Stimulated activated CD4-positive, alpha-beta T cell treated with anti-CD3 and anti-CD28 coated beads, Interleukin-15, amount 100 ng/mL, for 1 hour (primary cell): ENCODE measurements at places on chromosomes 2 and 18.
A peak's percentile ranks its signal among the peaks of the same experiment; 100 is the strongest.

DNA sequence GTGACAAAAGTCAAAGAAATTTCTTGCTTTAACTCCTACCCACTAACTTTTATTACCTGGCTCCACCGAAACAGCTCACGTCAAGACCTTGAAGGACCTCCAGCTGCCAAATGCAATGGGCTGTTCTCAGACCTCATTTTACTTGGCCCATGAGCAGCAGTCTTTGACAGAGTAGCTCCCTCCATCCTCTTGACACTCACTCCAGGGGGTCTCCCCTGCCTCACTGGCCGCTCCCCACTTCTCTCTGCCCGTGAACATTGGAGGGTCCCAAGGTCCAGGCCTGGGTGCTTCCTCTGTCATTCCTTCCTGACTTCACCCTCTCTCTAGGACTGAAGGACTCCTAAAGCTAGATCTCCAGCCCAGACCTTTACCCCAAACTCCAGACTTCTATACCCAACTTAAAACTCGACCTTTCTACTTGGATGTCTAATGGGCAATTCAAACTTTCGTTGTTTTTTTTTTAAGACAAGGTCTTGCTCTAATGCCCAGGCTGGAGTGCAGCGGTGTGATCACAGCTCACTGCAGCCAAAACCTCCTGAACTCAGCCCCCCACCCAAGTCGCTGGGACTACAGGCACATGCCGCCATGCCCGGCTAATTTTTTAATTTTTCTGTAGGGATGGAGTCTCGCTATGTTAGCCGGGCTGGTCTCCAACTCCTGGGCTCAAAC is 92.9 kb upstream of the ST3GAL5 start:
- no peak for DNase-seq

DNA sequence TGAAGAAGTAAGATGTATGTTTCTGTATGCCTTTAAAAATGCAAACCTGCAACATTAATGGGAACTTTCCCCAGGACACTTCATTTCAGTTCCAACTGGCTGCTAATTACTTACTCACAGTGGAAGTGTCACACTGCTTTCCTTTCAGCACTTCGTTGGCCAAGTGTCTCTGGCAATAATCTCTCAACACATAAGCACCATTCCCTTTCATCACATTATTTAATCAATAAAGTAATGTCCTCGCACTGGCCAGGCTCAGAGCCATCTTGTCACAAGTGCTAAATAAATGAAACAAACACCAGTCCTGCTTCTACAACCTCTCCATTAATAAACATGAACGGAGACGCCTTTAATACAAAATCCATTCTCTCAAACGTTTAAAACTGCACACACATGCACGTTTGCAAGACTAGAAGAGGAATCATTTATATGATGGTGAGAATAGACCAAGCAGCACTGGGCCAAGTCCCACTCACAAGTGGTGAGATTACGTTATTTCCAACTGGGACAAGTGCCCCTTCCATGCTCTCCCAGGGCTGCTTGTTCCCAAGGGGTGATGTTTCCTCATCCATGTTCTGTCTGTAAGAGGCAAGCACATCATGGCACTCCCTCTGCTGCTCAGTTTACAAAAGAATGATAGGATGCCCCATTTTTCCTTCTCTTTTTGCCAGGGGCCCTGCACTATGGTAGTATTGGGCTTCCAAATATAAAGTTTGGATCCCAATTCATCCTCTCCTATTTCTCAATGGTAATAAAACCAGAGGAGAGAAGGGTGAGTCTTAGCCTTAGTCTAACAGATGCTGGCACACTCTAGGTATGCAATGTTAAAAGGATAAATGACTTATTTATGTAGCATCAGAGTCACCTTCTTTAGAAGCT is 56.8 kb upstream of the ETAA1 start:
- no peak for DNase-seq

- DNase-seq: no peak
Observed at GRCh38 chr2:2050446-2050845, 280.6 kb downstream of the MYT1L start.

DNA sequence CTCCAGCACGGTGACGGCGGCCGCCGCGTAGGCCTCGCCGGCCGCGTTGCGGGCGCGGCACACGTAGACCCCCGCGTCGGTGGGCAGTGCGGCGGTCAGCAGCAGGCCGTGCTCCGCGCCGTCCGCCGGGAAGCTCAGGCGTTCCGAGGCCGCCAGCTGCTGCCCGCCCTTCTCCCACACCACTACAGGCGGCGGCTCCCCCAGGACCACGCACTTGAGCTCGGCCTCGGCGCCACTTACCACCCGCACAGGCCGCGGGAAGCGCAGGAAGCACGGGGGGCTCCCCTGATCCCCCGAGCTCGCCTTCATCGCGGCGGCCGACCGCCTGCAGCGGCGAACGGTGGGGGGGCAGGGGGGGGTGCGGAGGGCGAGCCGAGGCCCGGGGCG is 422 bp downstream of the OBSL1 start:
- DNase-seq: no peak

- DNase-seq: no peak
Observed at GRCh38 chr2:178160601-178161000, 33.7 kb upstream of the OSBPL6 start.

GRCh38 chr2:233117811-233118647 is 57.9 kb downstream of the INPP5D start:
- DNase-seq: no peak

DNA sequence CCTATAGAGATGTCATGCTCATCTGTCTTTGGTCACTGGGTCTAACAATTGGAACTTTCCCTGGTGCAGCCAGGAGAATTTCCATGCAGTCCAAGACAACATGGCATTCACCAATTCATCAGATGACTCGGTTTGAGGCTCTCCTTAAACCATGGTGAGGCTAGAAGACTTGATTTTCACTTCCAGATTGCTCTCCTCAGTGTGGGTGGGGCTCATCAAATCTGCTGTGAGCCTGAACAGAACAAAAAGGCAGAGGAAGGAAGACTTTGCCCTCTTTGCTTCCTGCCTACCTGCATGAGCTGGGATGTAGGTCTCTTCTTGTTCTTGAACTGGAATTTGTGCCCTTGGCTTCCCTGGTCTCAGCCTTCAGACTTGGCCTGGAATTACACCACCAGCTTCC is 203.4 kb upstream of the TRIB2 start:
- DNase-seq: no peak

DNA sequence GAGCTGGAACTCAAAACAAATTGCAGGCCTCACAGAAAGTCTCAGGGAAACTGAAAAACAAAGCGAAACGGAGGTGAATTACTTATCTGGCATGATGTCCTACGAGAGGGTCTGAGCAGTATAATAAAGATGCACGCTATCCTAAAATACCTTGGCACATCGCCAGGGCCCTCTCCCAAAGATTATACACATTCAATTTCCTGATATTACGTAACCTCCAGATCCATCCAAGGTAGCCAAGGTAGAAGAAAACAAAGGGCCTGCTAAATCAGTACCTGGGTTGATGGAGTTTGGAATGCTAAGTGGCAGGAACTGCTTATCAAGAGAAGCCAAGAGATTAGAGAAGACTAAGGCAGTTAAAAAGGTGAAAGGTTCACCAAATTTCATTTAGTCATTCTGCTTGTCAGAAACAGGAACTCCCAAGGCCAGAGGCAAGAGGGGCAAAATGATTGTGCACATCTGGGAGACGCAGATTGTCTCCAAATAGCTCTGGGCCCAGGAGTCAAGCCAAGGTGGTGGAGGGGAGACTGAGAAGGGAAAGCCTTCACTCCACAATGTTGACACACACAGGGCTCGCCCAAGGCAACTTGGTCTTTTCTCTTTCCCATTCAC is 236.8 kb upstream of the ATP5MC3 start:
- DNase-seq: no peak

DNA sequence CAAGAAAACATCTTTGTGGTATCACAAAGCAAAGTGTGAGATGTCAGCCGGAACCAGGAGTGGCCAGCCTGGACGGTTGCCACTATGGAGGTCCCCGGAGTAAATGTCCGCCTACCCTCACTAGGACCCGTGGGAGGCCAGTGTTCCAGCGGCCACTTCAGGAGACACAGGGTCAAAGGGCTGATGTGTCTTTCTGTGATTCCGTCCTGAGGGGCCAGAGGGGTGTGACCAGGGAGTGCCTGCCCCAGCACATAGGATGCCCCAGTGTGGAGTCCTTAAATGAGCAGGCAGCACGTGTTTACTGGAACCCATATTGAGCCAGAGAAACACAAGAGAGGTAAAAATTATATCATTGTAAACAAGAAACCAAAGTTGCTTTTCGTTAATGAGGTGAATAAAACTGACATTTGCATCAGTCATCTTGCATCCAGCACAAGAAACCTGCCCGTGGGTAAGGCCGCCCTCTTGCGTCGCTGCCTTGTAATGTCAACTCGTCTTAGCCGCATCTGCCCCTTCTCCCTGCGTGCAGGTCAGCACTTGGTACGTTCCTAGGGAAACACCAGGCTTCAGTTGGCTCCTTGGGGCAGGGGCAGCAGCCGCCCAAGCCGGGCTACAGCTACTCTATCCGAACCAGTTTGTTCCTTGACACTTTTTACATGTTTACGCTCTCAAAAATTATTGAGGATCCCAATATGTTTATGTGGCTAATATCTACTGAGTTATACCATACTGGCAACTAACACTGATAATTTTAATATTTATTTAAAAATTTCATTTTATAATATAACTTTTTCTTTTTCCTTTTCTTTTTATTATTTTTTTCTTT is 46.7 kb upstream of the LAPTM4A start:
- DNase-seq: peak; percentile 68

GRCh38 chr2:21020668-21021288 is 23.1 kb downstream of the APOB start:
- no peak for DNase-seq

- no peak for DNase-seq
Observed at GRCh38 chr2:36507408-36507812, 90.6 kb downstream of the FEZ2 start.

- DNase-seq: no peak
Observed at GRCh38 chr2:56357655-56358295, 174.0 kb downstream of the CCDC85A start.

DNA sequence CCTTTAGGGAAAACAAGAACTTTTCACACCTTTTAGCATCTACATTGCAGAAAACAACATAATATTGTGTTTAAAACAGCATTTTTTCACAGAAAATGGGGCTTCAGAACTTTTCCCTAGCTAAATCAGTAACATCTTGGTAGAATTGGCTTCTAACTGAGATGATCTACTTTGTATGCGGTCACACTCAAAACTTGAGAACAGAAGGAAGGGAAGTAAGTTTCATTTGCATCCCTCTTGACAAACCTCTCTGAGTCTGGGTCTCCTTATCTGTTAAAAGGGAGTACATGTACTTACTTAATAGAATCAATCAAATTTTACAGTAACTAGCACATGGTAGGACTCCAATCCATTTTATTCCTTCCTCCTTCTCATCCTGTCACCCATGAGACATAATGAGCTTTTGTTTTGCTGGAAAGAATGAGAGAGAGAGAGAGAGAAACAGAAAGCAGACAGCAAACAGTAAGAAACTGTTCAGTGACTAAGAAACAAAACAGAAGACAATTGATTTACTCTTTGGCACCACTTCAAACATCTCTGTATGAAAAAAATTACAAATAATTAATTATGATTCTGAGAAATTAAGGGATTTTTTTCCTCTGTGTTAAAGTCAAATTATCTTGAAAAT is 387.3 kb downstream of the SATB2 start:
- DNase-seq: no peak

GRCh38 chr2:23401427-23402204 is 16.6 kb downstream of the KLHL29 start:
- no peak for DNase-seq

- no peak for DNase-seq
Observed at GRCh38 chr18:62790871-62791772, 75.8 kb downstream of the PHLPP1 start.

DNA sequence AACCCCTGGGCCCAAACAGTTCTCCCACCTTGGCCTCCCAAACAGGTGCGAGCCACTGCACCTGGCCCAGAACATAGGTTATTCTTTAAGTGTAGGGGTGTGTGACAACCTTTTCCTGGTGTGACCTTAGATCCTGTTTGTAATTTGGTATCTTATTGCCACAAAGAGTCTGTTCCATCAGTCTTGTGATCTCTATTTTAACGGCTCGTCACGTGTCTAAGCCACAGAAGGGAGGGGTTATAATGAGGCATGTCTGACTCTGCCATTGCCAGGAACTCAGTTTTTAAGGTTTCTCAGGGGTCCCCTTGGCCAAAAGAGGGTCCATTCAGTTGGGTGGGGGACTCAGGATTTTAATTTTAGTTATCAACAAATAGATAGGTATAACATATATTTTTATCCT is 4.4 kb upstream of the ALS2 start:
- DNase-seq: no peak

GRCh38 chr2:240425697-240426096 is 9.8 kb upstream of the GPC1 start:
- no peak for DNase-seq

- no peak for DNase-seq
Observed at GRCh38 chr2:66733364-66733999, 298.6 kb downstream of the MEIS1 start.

GRCh38 chr18:57466745-57467409 is 31.7 kb downstream of the ONECUT2 start:
- DNase-seq: no peak

DNA sequence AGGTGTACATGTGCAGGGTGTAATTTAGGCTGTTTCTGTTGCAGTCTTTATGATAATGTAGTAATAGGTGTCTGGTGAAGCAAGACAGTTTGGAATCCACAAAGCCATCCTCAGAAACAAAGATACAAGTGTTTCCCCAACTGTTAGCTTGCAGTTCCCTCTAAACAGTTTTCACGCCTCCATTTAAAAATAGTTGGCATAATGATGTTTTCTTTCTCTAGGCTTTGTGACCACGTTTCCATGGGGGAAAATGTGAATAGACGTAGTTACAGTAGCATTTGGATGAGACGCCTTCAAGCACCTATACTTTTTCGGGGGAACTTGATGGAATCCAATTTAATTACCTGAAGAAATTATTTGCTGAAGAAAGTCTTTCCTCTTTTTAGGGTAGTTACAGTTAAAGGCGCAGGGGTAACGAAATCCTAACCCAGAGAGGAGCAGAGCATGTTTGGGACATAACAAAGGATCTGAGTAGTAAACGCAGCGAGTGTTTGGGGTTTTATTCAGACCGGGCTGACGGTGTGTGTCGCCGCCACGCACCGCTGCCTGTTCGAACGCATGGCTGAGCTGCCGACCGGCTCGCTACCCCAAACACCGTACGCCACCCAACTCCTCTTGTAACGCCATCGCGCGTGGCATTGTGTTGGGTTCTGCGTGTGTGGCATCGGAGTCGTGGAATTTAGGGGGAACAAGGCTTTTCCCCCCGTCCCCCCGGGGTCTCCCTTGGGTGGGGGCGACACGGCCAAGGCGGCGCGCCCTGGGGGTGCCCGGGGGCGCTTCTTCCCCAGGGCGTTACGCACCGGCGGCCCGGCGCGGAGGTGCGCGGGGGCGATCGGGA is 681 bp upstream of the NRP2 start:
- no peak for DNase-seq

GRCh38 chr18:666177-666576 is 8.7 kb downstream of the TYMS start:
- no peak for DNase-seq

DNA sequence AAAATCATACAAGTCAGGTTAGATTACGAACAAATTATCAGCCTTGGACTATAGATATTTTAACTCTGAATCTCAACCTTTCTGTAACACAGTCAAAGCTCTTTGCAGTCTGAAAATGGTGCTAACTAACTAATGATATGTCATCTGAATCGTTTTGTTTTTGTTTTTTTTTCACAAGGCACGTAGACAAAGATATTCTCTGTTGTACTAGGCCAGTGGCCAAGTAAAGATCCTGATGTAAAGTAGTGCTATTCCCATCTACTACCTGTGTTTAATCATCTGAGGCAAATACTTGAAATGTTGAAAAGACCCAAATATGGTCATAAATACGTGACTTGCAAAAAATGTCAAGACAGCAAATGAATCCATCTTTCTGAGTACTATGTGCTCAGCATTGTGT is 65.7 kb downstream of the REL start:
- no peak for DNase-seq

- no peak for DNase-seq
Observed at GRCh38 chr2:127486247-127487058, 39.8 kb downstream of the IWS1 start.
